ENCODE measurements at places on chromosomes 5 and 9.

DNA sequence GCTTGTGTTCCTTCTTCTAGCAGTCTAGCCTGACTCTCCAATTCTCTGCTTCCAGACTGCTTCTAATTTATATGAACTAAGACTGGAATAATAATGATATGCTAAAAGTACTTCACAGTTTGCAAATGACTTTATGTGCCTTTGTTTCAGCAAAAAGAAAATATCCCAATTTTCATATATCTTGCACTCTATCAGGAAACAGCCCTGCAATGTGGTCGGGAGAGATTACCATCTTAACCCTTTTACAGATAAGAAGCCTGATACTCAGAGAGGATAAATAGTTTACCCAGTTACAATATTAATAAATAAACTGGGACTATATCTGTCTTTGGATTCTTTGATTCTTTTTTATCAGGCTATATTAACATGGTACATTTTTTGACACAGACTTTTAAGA is 126.0 kb downstream of the CDC42SE2 start:
- no peak for DNase-seq

DNA sequence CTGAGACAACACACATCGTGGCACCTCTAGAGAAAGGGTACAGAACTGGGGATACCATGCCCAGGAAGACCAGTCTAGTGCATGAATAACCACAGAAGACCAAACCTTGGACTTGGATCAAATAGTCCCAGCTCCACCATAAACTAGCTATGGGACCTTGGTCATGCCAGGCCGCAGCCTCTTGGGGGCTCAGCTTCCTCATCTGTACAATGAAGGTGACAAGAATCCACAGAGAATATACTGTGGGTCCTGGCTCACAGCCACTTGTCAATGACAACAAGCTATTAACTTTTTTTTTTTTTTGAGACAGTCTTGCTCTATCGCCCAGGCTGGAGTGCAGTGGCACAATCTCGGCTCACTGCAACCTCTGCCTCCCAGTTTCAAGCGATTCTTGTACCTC is 3.9 kb downstream of the KYAT1 start:
- no peak for DNase-seq

- no peak for DNase-seq
Observed at GRCh38 chr5:147397616-147398015, 112.3 kb downstream of the DPYSL3 start.

DNA sequence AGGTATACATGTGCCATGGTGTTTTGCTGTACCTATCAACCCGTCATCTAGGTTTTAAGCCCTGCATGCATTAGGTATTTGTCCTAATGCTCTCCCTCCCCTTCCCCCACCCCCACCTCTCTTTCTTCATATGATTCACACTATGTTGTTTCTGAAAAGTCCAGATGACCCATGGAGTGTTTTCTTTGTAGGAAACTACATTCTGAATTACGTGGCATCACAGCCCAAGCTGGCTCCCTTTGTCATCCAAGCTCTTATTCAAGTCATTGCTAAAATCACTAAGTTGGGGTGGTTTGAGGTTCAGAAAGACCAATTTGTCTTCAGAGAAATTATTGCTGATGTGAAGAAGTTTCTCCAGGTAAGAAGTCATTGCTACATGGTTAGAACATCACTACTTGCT is 30.4 kb downstream of the RANBP17 start:
- DNase-seq = no peak

GRCh38 chr9:132539096-132539495 is 43.3 kb upstream of the BARHL1 start:
- DNase-seq = no peak

GRCh38 chr5:55535199-55535905 is 588 bp upstream of the PLPP1 start:
- DNase-seq = no peak

- no peak for DNase-seq
Observed at GRCh38 chr5:157598350-157598936, 22.9 kb upstream of the ADAM19 start.

DNA sequence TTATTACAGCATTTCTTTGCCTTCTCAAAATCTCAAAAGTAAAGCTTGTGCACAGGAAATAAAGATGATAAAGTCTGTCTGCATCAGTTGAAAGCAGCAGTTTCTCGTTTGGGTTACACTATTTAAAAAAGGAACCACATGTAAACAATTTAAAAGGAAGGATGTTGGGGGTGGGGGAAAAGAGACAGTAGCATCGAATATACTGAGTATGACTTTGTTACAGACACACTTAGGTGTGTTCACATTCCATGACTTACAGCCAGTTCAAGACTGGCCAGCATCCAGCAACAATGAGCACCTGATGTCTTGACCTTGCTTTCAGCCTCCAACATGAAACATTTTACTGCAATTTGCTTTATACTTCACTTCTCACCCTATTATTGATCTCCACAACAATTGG is 8.7 kb downstream of the GAPT start:
- no peak for DNase-seq
